ENCODE measurements at places on chromosomes 16 and 17.
A peak's percentile ranks its signal among the peaks of the same experiment; 100 is the strongest.

DNA sequence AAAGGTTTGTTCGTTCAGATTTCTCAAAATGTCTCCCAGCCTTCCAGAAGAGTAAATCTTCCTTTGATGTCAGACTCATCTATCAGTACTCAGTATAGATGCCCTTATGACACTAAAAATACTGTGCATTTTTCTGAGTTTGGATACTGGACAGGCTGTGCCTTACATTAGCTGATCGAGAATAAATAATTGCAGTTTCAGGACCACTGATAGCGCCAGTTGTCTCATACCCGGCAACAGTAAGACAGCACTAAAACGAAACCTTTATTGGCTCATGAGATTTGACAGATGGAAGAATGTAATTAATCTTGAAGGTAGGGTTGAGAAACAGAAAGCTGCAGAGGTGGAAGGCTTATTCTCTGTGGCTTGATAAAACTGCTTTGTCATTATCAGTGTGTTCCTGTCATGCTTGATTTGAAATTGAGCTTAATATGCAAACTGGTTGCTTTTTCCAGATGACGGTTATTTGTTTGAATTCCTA is 1.2 kb downstream of the ATP6V0A1 start:
- peak; percentile 51 for DNase-seq

DNA sequence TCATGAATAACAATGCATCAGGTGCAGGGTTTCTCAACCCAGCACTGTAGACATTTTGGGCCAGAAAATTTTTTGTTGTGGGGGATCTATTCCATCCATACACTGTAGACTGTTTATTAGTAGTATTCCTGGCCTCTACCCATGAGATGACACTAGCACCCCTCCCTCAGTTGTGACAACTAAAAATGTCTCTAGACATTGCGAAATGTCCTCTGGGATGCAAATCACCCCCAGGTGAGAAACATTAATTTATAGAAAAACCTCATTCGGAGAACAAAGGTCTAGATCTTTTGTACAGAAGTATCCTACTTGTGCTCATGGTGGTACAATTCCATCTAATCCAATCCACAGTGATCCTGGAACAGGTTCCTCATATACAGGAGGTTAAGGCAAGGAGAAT is 4.3 kb downstream of the ADAT1 start:
- DNase-seq: no peak

DNA sequence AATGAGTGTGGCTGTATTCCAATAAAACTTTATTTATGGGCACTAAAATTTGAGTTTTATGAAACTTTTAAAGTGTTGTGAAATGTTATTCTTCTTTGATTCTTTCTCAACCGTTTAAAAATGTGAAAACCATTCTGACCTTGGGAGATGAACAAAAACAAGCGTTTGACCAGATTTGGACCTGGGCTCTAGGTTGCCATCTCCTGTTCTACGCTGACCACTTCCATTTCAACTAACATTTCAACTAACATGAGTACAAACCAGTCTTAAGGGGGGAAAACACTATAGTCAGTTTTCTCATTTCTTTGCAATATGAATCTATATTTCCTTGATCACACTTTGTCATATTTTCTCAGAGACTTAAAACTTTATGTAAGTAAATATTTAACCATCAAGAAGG is 118.4 kb upstream of the IRX5 start:
- DNase-seq: peak; percentile 3

- DNase-seq: no peak
These were observed 7.9 kb downstream of the GNAO1 start for GRCh38 chr16:56199164-56199563.

DNA sequence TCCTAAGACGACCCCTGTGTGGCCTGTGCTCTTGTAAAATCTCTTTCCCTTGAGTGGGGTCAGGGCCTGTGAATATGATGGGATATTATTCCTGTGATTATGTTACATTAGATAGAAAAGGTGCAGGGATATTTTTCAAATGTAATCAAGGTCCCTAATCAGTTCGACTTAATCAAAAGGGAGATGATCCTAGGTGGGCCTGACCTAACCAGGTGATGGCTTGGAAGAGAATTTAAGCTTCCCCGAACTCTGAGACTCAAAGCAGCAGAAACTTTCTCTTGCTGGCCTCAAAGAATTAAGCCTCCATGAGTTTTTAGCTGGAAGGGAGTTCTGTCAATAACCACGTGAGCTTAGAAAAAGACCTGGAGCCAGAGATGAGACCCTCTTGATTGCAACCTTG is 124.7 kb downstream of the MAF start:
- no peak for DNase-seq

- no peak for DNase-seq
These were observed 31.9 kb upstream of the HEATR6 start for GRCh38 chr17:60110586-60110985.

GRCh38 chr17:80474961-80475909 is 1.2 kb downstream of the NPTX1 start:
- no peak for DNase-seq

GRCh38 chr16:82016263-82016662 is 5.0 kb upstream of the SDR42E1 start:
- DNase-seq: peak; percentile 76

GRCh38 chr17:29590411-29591145 is 1.1 kb upstream of the GIT1 start:
- DNase-seq: peak; percentile 77

- DNase-seq: peak; percentile 55
These were observed 75.4 kb downstream of the YPEL2 start for GRCh38 chr17:59406808-59407381.

- no peak for DNase-seq
These were observed 25.2 kb upstream of the ABCC12 start for GRCh38 chr16:48180868-48181480.

- peak; percentile 30 for DNase-seq
These were observed 64.0 kb downstream of the CYB561 start for GRCh38 chr17:63382136-63382535.

- DNase-seq: peak; percentile 4
These were observed 259.0 kb upstream of the ZFHX3 start for GRCh38 chr16:73306901-73307413.

DNA sequence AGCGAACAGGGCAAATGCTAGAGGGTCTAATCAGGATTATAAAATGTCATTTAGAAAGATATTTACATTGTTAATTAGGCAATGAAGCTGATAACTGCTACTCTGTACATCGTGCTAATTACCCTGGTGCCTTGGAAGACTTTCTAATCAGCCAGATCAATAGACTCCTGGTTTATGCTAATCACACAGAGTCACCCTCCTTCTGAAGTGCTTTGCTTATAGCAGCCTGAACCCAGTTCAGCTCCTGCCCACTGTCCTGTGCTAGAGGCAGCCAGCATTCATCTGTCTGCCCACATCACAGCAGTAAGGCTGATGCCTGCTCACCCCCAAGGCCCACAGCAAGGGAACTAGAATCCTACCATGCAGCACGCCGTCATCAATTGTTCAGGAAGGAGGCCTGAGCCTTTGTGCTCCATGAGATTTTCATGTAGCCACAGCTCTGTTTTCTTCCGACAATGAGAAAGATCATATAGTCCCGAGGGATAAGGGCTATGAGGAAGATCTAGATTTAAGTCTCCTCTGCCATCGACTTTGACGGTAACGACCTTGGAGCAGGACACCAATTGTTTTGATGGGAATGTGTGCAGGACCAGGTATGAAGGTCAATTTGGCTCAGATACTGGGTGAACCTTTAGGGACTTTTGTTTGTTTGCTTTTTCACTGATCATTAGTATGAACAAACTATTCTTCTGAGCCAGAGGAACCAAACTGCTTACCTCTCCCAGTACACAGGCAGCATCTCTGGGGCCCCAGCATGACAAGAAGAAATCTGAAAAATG is 12.5 kb upstream of the LYRM9 start:
- no peak for DNase-seq

GRCh38 chr16:10862438-10862837 is 14.6 kb upstream of the CIITA start:
- DNase-seq: peak; percentile 57

- no peak for DNase-seq
These were observed 24.0 kb downstream of the PIK3R5 start for GRCh38 chr17:8941520-8941919.

DNA sequence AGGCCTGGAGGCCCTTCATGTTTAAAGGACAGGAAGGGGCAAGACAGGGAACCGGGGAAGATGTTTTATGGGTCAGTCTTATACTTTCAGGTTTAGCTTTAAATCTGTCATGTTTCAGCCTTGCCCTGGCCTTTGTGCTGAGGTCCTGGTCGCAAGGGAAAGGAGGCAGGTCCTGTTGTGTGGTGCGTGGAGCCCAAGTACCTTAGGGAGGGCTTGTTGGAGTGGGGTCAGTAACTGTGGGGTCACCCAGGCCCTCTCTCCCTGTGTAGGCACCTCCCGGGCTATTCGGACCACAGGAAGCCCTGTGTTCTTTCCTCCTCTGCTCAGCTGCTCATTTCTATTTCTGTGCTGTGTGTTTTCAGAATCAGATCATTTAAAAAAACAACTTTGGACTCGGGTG is 42.7 kb downstream of the MPRIP start:
- no peak for DNase-seq

- no peak for DNase-seq
These were observed 10.5 kb downstream of the CCR7 start for GRCh38 chr17:40554646-40555295.

DNA sequence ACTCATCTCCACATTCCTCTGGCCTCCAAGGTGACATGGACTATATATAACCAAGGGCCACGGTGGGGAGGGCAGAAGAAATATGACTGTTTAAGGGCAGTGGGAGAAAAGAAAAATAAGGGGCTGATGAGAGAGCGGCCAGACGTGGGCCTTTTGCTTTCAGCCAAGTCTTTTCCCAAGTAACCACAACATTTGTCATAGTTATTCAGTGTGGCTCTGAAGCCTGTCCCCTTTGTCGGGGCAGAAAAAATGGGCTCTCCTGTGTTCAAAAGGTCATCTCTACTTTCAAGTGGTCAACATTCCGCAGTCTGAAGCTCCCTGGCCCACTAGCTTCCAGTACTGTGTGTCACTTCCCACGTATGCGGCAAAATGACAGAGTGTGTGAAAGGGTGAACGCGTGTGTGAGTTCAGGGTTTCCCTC is 245.4 kb downstream of the NTN1 start:
- DNase-seq: peak; percentile 11

DNA sequence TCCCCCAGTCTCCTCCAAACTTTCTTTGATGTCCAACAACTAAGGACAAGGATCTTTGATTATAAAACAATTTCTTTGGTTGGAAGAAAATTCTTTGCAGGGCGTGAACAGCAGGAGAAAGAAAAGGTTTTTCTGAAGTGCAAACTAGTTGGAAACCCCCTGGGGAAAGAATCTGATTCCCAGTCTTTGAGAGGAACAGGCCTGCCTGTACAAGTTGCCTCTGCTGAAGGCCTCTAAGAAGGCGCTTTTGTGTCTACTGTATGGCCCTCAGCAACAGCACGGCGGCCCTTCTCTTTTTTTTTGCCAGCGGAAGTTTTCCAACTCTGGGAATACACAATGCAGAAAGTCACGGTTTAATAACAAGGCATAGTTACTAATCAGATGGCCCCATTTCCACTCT is 14.0 kb downstream of the RNF43 start:
- DNase-seq: no peak

DNA sequence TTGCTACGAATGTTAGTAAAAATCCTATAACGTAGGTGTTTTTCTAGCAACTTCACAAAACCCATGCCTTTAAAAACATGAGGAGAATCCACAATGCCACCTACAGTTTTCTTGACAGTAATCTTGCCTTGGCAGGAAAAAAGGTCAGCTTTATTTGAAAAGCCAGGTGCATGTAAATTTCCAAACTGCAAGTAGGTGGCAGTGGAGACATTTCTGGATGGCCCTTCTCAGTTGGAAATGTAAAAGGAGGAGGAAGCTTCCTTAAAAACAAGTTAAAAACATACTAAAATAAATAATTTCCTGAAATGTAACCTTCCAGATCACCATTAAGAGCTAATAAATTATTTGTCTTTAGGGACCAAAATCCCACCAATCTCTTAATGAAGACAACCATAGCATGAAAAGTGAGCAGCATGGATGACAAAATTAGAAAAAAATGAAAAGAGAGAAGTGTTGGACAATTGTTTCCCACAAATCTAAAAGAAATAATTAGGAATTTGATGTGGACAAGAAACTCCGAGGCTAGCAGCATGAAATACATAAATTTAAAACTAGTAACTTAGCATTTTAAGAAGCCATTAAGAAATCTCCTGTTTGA is 152.2 kb downstream of the SNX11 start:
- DNase-seq: peak; percentile 38

DNA sequence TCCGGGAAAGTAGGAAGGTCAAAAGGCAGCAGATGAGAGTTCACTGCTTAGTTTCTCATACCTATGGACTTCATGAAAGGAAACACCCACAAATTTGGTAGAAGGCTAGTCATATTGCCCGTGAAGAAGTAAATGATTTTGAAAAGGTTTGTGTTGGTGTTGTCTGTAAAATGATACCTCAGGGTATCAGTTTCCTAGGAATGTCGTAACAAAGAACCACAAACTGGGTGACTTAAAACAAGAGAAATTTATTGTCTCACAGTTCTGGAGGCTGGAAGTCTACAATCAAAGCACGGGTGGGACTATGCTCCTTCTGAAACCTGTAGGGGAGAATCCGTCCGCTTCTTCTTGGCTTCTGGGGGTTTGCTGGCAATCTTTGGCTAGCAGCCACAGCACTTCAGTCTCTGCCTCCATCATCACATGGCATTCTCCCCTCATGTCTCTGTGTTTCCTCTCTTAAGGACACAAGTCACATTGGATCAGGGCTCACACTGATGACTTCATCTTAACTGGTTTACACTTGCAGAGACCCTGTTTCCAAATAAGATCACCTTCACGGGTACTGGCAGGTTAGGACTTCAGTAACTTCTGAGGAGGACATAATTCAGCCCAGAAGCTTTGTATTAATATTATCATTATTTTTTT is 2.0 kb upstream of the NAE1 start:
- peak; percentile 34 for DNase-seq

DNA sequence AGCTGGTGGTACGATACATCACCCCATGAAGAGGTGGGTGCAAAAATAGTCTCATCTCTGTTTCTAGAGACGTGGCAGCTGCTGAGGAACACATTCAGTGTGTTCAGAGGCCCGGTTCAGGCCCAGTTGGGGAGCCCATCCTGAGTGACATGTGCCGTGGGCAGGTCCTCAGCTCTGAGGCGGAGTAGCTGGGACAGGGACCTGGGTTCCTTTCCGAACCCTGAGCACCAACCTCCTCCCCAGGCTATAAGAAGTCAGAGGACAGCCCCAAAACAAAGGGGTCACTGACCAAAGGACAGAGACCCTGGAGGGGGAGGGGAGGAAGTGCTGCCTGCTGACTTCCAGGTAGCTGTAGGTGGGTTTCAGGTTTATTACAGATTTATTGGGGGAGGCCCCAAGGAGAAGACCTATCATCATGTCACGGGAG is 5.1 kb downstream of the LDHD start:
- DNase-seq: no peak

- DNase-seq: no peak
These were observed 78.7 kb downstream of the VMP1 start for GRCh38 chr17:59786213-59786535.

- DNase-seq: peak; percentile 44
These were observed 8.0 kb downstream of the SPPL2C start for GRCh38 chr17:45852535-45853297.
